ENCODE measurements at places on chromosomes 11 and 22.
A peak's percentile ranks its signal among the peaks of the same experiment; 100 is the strongest.

GRCh38 chr11:128708660-128709059, 14.8 kb downstream of the FLI1 start:
- DNase-seq, result no peak

DNA sequence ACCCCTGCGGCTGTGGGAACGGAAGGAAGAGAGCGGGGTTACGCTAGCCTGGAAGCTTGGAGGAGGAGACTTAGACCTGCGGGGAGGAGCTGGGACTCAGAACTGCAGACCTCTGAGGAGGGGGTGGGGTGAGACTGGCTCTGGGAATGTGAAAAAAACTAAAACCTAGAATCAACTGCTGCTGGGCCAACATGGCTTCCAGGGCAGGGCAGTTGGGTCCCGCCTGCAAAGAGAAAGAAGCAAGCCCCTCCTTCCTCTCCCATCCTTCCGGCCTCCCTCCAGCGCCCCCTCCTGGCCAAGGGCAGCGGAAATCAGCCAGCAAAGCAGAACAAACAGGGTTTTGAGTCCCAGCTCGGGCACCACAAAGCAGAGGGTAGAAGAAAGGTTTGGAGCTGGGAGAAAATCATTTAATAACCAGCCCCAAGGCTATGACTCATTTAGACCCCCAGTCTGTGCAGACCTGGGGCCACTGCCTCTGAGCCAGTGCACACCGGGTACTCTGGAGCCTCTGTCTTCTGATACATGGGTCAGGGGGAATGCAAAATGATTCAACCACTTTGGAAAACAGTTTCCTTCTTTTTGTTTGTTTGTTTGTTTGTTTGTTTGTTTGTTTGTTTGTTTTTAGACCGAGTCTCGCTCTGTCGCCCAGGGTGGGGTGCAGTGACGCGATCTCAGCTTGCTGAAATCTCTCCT, 7.3 kb upstream of the NCF4 start:
- DNase-seq, result peak; percentile 14

GRCh38 chr11:27229511-27230191, 133.4 kb downstream of the CCDC34 start:
- no peak for DNase-seq

GRCh38 chr11:65427691-65428577, 5.3 kb downstream of the NEAT1 start:
- peak; percentile 51 for DNase-seq

GRCh38 chr11:34274712-34275398, 83.0 kb downstream of the ABTB2 start:
- peak; percentile 100 for DNase-seq

- DNase-seq, result no peak
Measured at GRCh38 chr11:126175393-126175792, 36.1 kb downstream of the RPUSD4 start.

DNA sequence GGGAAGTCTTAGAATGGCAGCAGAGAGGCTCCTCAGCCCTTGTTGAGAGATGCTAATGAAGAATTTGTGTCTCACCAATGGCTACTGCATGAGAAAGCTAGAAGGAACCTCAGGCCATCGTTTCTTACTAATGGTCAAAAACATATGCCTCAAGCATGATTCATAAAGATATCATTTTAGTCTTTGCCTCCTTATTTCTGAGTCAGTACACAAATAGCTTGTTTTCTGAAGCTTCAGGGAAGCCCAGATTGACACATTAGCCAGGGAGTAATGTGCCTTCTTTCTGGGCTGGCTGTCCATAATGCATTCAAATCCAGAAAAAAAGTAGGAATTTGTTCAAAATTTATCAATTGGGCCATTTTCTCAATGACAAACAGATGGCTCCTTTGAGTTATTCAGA, 169.4 kb upstream of the ZBED5 start:
- DNase-seq, result peak; percentile 89

DNA sequence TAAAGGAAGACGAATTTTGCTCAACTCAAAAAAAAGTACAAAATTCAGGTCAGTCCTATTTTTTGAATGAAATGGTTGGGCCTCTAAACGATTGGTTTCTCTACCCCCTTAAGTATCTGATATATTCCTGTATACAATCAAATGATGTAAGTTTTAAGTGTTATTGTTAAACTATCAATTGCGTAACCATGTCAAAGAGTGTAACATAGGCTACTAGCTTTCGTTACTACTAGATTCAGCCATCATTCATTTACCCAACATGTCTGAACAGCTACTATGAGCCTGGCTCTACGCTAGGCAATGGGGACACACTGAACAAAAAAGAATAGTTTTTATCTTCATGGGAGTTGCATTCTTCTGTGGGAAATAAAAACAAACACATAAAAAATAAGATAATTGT, 3.3 kb downstream of the RAB6A start:
- DNase-seq, result no peak

- DNase-seq, result peak; percentile 20
Measured at GRCh38 chr11:33899400-33900037, 7.6 kb upstream of the LMO2 start.

- no peak for DNase-seq
Measured at GRCh38 chr11:44452827-44453572, 112.5 kb upstream of the CD82 start.

DNA sequence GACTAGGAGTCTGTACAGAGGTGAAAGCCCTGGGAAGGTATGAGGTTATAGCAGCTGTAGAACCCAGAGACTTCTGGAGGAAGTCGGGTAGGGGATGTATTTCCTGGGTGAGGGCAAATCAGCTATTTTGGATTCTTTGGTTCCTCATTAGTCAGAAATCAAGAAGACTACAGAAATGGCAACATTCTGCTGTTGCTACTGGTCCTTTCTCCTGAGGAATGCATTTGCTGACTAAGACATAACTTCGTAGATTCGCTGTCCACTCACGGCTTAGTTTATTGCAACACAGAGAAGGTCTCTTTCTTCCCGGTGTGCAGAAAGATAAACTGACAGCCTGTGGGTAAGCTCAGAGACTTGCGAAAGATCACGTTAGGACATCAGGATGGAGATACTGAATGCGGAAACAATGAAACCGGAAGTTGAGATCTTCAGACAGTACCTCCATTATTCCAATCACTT, 25.3 kb upstream of the SESN3 start:
- peak; percentile 93 for DNase-seq

- no peak for DNase-seq
Measured at GRCh38 chr11:37519781-37520180, 921.7 kb upstream of the RAG2 start.

- DNase-seq, result no peak
Measured at GRCh38 chr11:34870548-34871196, 45.5 kb downstream of the APIP start.

DNA sequence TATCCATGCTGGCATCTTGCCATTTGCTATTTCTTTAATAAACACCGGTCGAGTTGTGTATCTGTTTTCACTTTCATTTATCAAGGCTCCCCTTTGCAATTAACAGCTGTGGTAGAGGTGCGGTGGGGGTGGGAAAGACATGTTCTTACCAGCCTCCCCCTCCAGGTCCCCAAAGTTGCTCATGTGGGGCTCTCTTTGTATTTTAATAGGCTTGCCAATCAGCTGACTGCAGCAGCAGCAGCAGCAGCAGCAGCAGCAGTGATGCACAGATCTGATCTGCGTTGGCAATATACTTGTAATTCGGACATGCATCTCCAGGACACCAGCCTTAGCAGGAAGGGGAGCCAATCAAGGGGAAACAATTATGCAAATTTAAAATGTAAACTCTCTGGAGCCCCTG, 40.3 kb upstream of the E2F8 start:
- DNase-seq, result no peak

DNA sequence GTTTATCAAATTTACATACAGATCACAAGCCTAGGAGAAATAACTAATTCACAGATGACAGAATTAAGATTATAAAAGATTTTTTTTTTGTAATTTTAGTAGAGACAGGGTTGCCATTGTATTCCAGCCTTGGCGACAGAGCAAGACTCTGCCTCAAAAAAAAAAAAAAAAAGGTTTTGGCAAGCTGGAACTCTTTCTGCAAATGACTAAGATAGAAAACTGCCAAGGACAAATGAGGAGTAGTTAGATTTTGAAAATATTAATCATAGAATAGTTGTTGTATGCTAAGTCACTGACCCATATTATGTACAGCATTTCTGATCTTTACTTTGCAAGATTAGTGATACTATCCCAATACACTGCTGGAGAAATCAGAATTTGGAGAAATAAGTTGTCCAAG, 99.2 kb downstream of the C11orf65 start:
- no peak for DNase-seq

DNA sequence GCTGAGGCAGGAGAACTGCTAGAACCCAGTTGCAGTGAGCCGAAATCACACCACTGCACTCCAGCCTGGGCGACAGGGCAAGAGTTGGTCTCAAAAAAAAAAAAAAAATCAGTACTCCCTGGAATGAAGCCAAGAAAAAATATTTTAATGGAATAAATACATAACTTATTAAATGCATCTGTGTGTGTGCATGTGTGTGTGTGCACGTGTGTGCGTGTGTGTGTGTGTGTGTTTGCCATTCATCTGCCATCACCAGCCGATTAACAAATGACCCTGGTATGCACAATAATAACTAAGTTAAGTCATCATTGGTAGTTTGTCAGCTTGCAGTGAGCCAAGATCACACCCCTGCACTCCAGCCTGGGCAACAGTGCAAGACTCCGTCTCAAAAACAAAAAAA, 35.0 kb upstream of the SCGB1A1 start:
- DNase-seq, result no peak

DNA sequence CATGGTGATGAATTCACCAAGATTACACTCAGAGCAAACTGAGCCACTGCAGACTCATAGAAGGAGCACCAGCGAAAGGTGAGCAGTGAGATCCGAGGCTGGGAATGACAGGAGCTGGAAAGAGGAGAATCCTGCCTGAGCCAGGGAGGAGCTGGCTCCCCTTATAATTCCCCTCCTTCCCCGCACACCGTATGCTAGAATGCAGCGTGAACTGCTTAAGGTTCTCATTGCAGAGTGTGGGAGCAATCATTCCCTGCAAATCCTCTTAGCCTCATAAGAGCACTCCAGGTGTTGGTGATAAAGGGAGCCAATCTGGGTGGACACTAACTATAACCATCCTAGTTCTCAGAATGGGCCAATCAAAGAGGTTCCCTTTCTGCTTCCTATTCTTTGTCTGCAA, 127.6 kb upstream of the TEAD1 start:
- DNase-seq, result no peak

GRCh38 chr11:5042091-5042490, 4.2 kb upstream of the OR52J3 start:
- no peak for DNase-seq

DNA sequence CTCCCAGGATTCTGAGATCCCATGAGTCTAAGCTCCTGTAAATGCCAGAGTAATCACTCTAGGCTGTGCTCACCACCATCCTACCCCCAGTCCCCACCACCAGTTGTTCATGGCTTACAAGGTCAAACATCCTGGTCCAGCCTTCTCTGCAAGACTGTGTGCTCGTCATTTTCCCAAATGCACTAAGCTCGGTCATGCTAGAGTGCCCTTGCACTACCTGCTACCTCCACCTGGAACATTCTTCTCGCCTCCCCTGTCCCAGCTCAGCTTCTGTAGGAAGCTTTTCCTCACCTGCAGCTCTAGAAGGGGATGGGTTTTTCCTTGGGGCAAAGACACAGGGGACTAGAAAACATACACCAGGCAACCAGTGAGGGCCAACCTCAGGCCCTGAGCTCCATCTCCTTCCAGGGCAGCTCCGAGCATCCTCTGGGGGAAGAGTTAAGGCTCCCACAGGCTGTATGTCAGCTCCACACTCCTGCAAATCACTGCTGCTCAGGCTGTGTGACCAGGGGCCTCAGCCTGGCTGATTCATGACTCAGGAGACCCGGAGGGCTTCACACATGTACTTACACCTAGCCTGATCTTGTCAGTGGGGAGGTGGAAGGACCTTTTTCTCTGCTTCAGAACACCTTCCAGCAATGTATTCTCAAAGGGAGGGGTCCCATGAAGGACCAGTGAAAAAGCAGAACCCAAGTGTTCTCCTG, 37.2 kb upstream of the CSNK2A3 start:
- no peak for DNase-seq

All from NCI-H226 (cell line).